Cerebellum (tissue), 4 donors: ENCODE measurements at places on chromosomes 1 and 21. TPM values are rescaled to one million over a fixed set of nuclear protein-coding genes. Genes with fewer than 3 reads are reported as not detected.

The ATP1A4 gene
- total RNA-seq: 0.64 TPM

The NTNG1 gene
- 16.8 TPM for total RNA-seq

The CAPN8 gene
- total RNA-seq: not detected

The RUNX1 gene
- 1.8 TPM for total RNA-seq

The RGL1 gene
- 27.2 TPM for total RNA-seq

The OR2L13 gene
- total RNA-seq: 2.6 TPM
